ENCODE measurements at places on chromosomes 1 and 21.

GRCh38 chr1:36560621-36561360 lies 78.1 kb upstream of the CSF3R start:
- DNase-seq, result no peak

DNA sequence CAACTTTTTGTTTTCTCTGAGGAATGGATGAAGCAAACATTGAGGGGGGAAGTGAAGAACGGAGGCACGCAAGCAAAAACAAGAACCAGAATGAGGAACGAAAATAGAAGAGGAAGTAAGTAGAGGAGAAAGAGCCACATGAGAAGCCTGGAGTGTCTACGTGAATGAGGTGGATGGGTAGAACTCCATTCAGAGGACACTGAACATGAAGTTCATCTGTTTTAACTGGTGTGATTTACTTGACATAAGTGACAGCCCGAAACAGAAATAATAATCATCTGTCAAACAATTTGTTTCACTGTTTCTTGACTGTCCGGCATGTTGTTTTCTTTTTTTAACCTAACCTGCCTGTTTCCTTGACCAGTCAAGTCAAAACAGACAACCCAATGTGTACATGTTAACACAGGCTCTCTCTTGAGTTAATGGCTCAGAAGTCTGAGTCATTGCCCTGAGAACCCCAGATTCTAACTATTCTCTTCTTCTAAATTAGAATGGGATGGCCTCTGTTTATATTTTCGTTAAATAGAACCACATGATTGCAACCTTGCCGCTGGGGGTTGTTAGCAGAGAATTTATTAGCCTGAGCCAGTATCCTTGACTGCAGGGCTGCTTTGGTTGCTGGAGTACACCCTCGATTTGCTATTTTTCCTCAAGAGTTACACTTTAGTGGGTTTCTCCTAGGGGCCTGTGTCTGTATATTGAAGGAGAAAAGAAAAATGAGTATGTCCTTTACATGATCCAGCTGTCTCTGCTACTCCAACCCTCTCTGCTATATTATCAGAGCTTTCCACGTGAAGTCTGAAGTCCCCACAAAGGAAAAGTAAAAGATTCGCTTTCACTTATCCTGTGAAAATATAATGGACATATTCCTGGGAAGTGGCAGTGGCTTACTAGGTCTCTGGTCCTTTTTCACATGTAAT lies 151.7 kb downstream of the ZC3H11B start:
- DNase-seq, result peak; percentile 73

- no peak for DNase-seq
Observed at GRCh38 chr1:219152751-219153150, 20.9 kb upstream of the LYPLAL1 start.

- no peak for DNase-seq
Observed at GRCh38 chr1:109845658-109846057, 65.0 kb upstream of the CSF1 start.

GRCh38 chr1:229621663-229622062 lies 4.3 kb downstream of the TAF5L start:
- no peak for DNase-seq

GRCh38 chr1:232877365-232878028 lies 72.3 kb downstream of the MAP10 start:
- DNase-seq, result no peak

GRCh38 chr1:33586795-33587194 lies 114.3 kb downstream of the ZSCAN20 start:
- DNase-seq, result no peak

DNA sequence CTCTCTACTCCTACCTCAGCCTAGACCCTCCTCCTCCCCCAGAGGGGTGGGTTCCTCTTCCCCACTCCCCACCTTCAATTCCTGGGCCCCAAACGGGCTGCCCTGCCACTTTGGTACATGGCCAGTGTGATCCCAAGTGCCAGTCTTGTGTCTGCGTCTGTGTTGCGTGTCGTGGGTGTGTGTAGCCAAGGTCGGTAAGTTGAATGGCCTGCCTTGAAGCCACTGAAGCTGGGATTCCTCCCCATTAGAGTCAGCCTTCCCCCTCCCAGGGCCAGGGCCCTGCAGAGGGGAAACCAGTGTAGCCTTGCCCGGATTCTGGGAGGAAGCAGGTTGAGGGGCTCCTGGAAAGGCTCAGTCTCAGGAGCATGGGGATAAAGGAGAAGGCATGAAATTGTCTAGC lies 21.6 kb upstream of the VPS13D start:
- DNase-seq, result no peak

GRCh38 chr1:210489491-210489890 lies 160.8 kb downstream of the HHAT start:
- no peak for DNase-seq

DNA sequence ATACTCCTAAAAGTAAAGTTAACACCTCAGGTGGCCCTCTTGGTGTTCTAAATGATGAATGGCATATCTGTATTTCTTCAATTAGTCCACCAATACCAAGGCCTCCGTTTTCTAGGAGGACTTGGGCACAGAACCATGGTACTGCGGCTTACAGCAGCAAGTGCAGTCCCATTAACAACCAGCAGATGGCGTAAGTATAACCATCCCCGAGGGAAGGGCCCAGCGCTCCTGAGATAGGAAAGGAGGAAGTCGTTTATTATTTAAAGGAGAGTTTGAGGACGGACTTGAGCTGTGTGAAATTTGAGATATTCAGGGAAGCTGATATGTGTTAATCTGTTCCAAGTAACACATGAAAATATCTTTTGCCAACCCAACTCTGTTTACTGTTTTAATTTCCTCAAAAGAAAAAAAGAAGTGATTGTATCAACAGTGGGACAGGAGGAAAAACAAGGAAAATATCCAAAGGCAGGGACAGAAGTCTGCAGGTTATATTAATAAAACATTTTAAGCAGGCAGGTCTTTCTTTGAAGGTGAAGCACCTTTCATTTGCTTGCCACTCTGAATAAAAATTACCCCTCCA lies 37.7 kb upstream of the KCNJ15 start:
- peak; percentile 93 for DNase-seq

GRCh38 chr1:117244971-117245370 lies 34.2 kb upstream of the VTCN1 start:
- no peak for DNase-seq

- no peak for DNase-seq
Observed at GRCh38 chr1:31523769-31524168, 52.5 kb upstream of the TINAGL1 start.

GRCh38 chr1:188599313-188599712 lies 1770.6 kb downstream of the PLA2G4A start:
- DNase-seq, result no peak

DNA sequence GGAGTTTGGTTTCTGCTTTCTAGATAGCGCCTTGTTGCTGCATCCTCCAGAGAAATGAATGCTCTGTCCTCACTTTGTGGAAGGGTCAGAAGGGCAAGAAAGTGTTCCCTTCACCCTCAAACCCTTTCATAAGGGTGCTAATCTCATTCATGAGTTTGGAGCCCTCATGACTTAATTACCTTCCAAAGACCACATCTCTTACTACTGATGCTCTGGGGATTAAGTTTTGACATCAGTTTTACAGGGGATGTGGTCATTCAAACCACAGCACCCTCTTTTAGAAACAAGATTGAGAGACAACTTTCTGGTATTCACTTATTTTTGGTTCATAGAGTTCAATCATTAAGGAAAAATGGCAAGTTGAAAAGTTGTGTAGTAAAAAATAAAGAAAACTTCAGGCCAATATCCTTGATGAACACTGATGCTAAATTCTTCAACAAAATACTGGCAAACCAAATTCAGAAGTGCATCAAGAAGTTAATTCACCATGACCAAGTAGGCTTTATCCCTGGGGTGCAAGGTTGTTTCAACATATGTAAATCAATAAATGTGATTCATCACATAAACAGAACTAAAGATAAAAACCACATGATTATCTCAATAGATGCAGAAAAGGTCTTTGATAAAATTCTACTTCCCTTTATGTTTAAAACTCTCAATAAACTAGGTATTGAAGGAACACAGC lies 442.1 kb downstream of the PTBP2 start:
- no peak for DNase-seq

DNA sequence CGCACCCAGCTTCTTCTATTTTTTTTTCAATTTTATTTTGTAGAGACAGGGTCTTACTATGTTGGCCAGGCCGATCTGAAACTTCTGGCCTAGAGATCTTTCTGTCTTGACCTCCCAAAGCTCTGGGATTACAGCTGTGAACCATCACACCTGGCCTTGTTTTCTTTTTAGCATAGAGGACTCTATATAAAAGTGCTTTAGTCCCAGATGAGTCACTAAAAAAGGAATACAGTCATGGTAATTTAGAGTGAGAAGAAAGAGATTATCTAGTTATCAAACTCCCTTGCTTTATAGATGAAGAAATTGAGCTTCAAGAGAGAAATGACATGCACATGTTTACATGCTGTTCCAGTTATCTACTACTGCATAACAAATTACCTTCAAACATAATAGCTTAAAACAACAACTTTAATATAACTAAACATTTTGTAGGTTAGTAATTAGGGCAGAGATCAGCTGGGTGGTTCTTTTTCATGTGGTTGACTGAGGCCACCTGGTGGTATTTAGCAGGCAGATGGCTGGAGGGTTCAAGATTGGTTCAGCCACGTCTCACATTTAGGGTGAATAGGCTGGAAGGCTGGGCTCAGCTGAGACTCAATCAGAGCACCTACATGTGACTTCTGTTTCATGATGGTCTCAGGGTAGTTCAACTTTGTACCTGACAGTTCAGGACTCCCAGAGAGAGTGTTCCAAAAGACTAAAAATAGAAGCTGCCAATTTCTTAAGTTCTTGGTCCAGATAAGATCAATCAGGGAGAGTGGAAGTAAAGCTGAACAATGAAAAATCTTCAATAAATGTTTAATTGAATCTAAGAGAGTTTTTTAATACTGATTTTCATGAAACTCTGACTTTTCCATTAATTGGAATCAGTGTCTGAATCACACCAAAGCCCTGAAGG lies 16.9 kb upstream of the MTF2 start:
- DNase-seq, result peak; percentile 24

DNA sequence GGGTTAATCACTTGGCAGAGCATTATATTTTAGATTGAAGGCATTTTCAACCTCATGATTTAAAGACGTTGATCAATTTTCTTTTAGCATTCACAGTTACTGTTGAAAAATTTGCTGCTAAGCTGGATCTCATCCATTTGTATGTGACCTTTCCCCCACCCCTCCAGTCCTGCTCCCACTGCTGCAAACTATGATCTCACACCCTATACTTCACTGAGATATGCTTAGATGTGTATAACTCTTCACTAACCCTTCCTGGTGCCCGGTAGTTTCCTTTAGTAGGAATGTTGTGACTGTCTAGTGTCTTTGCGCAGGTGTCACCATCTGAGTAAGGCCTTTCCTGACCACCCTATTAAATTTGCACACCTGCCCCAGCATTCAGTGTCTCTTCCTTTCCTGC lies 67.0 kb upstream of the C1orf21 start:
- no peak for DNase-seq

DNA sequence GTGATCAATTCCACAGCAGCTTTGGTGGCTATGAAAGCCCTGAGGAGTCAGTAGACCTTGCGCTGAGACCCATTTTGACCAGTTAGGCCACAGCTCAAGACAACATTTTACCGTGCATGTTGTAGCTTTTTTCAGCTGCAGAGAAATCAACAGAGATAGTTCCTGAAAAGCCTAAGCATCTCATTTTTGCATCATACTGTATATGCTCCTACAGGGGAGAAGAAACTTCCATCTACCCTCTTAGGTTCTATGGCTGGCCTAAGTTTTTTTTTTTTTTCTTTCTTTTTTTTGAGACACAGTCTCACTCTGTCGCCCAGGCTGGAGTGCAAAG lies 24.8 kb upstream of the EYA3 start:
- no peak for DNase-seq

GRCh38 chr1:19042675-19043578 lies 86.5 kb upstream of the IFFO2 start:
- DNase-seq, result no peak

- DNase-seq, result peak; percentile 84
Observed at GRCh38 chr1:198179556-198179981, 22.8 kb downstream of the NEK7 start.

GRCh38 chr1:65388908-65389695 lies 31.4 kb upstream of the LEPR start:
- no peak for DNase-seq

DNA sequence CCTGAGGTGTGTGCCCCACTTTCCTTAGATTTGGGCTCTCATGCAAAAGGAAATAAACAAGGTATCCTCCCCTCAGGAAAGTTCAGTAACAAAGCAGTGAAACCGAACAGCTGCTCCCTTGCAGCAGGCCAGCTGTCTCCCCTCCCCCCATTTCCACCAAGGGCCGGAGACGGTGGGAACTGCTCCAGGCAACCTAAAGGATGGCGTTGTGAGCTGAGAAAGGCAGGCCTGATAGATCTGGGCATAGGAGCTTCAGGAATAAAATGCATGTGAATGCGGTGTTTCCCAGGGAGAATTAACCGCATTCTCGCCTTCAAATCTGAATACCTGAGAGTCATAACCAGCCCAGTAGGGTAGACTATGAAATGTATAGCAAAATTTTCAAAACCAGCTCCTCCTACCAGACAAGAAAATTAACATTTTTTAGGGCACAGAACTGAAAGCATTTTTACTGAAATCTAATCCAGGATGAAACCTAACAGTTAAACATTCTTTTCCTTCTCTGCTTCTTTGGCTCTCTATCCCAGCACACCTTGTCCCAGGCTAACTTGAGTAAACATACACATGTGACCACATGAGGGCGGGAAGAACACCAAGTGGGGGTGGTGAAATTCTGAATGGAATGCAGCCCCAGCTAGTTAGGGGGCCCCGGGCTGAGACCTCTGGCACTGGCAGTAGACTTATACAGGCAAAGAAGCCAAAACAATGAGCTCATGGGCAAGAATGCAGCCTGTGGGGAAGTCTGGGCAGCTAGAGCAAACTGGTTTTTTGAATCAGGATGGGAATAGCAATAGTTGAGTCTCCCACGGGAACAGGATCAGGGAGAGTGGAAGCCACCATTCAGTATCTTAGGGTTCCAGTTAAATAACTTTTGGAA lies 11.5 kb downstream of the MCL1 start:
- DNase-seq, result no peak

DNA sequence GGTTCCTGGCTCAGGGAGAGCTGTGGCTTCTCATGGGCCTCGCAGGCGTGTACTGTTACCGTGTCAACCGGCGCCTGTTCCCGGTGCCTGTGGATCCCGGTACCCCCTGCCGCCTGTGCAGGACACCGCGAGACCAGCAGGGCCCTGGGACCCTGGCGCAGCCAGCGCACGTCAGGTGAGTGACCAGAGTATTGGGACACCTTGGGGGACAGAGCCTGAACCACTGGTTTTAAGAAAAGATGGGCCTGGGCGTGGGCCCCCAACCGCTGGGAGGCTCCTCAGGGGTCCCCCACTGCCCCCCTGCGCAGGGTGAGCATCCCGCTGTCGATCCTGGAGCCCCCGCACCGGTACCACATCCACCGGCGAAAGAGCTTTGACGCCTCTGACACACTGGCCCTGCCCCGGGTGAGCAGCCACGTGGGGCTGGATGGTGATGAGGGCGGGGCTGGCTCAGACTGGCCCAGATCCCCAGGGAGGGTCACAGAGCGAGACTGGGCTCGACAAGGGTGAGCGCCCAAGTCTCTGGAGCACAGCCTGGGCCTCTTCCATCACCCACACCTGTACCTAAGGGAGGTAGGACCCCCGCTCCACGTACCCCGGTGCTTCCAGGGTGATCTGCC lies 10.5 kb downstream of the MIIP start:
- DNase-seq, result no peak

Data from Kasumi-1 (cell line).